ENCODE measurements at places on chromosomes 1 and 21. TPM values are rescaled to one million over a fixed set of nuclear protein-coding genes. Genes with fewer than 3 reads are reported as not detected.

SERPINC1 gene
- not detected for total RNA-seq

SH2D1B gene
- total RNA-seq: 0.18 TPM

CFHR1 gene
- 0.23 TPM for total RNA-seq

HES2 gene
- 2.2 TPM for total RNA-seq

THBS3 gene
- total RNA-seq: 9.7 TPM

ATP6V1G3 gene
- total RNA-seq: not detected

All from A549 treated with ZK216348 at 1 μM for 4 hours (cell line).